GM06990 (cell line): ENCODE measurements at places on chromosomes 2 and 18.
A peak's percentile ranks its signal among the peaks of the same experiment; 100 is the strongest.

- no peak for DNase-seq
Measured at GRCh38 chr2:236090027-236090382, 78.2 kb downstream of the GBX2 start.

GRCh38 chr18:22872900-22873537, 60.1 kb upstream of the RBBP8 start:
- DNase-seq: no peak

DNA sequence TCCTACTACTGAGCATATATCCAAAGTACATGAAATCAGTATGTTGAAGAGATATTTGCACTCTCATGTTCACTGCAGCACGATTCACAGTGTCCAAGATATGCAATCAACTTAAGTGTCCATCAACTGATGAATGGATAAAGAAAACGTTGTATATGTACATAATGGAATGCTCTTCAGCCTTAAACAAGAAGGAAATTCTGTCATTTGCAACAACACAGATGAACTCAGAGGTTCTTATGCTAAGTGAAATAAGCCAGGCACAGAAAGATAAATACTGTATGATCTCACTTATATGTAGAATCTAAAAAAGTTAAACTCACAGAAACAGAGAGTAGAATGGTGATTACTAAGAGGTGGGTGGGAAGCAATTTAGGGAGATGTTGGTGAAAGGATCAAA, 149.2 kb downstream of the EVA1A start:
- DNase-seq: no peak

DNA sequence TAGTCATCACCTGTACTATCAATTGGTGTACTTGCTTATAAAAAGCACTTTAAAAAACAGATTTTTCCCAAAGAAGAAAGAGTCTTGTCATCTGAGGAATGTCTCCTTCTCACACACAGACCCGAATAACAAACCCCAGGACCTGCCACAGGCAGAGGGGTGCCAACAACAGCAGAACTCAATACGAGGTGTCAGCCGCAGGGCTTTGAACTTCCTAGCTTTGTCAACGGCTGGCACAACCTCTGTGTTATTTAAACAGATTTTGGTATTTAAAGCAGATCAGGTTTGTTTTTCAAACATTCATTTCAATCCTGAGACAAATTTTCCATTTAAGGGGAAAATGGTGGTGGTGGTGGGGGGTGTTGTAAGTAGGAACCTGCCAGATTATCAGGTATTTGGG, 138.4 kb upstream of the RIOK3 start:
- no peak for DNase-seq

- DNase-seq: no peak
Measured at GRCh38 chr2:219173176-219173575, 3.3 kb upstream of the SLC23A3 start.

GRCh38 chr2:84858937-84859336, 21.9 kb downstream of the TRABD2A start:
- no peak for DNase-seq

- DNase-seq: no peak
Measured at GRCh38 chr2:145958611-145959010, 1438.7 kb upstream of the ZEB2 start.

- DNase-seq: no peak
Measured at GRCh38 chr2:177031438-177032180, 181.0 kb upstream of the HNRNPA3 start.

GRCh38 chr18:8816220-8816619, 110.9 kb downstream of the MTCL1 start:
- no peak for DNase-seq

DNA sequence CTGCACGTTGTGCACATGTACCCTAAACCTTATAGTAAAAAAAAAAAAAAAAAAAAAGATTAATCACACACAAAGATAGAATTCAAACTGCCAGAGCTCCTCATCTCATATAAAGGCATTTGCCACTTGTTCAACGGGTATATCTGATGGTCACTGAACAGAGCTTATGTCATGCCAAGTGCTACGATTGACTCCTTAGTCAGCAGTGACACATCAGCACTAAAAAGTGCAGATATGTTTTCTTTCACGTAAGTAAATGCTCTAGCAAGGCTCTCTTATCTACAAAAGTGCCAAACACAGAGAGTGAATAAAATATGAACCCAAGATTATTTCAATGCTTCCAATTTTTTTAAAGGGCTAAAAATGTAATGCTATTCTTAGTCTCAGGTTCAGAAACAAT, 1.1 kb downstream of the LMAN1 start:
- no peak for DNase-seq

- no peak for DNase-seq
Measured at GRCh38 chr2:239429473-239430350, 28.9 kb upstream of the HDAC4 start.

DNA sequence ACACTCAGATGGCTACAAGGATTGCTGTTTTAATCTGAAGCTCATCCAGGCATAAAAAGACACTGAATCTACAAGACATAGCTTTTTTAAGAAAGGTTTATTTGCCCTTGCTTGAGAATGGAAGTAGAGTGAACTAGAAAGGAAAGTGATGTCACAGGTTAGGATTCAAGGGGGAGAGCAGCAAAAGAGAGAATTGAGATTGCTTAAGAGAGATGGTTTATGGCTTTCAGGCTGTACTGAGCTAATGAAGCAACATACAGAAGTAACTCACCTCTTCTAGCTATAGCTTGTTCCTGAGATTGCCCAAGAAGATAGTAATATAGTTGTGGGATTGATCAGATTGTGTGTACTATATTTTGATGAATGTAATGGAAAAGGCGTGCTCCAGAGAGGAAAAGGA, 26.1 kb upstream of the ACVR2A start:
- DNase-seq: no peak

GRCh38 chr2:3149441-3150217, 228.0 kb downstream of the EIPR1 start:
- no peak for DNase-seq

DNA sequence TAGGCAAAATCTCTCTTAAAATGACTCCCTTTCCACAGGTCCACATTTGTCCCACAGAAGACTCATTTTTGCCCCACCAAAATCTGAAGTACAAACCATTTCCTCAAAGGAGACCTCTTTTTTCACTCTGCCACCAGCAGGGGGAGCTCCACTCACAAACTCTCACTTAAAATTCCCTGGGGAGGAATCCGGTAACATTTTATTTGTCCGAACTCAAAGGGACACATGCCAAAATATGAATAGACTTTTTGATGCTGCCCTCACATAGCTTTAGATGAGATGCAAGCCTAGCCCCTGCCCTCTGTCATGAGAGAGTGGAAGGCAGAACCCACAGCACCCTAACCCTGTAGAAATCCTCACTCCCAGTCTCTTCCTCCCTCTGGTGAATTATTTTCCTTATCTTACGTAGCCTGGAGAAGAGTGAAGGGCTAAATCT, 57.1 kb downstream of the RMDN2 start:
- peak; percentile 17 for DNase-seq

- DNase-seq: no peak
Measured at GRCh38 chr2:159755788-159756187, 42.2 kb downstream of the CD302 start.

DNA sequence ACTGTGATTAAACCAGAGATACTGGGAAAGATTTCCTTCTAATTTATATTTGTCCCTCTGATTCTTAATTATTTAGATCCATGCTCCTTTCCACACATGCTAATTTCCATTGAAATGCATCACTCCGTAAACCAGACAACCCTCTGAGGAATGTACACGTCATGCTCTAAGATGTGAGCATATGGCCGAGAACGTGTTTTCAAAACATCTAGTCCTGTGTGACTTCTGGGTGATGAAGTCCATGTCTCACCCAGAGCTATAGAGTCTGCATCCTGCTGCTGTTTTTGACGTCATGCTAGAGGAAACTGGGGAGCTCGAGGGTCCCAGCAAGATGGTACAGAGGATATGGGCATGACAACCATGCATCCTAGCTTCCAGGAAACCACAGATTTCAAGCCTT, 53.6 kb downstream of the CAPN13 start:
- no peak for DNase-seq

DNA sequence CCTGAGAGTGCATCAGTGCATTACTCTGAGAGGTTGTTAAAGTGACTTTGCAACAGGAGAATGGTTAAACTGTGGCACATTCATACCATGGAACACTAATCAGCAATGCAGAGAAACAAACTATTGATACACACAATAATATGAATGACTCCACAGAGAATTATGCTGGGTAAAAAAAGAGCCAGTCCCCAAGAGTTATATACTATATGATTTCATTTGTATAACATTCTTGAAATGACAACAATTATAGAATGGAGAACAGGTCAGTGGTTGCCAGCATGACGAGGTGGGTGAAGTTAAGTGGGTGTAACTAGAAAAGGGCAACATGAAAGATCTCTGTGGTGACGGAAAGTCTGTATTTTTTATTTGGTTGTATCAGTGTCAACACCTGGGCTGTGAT, 3.0 kb upstream of the NT5C1B start:
- no peak for DNase-seq

GRCh38 chr2:173386738-173387065, 32.0 kb downstream of the CDCA7 start:
- no peak for DNase-seq

GRCh38 chr2:45406621-45407020, 204.4 kb downstream of the SRBD1 start:
- DNase-seq: no peak

GRCh38 chr2:5661362-5661761, 30.8 kb upstream of the SOX11 start:
- no peak for DNase-seq

GRCh38 chr2:236449167-236449761, 120.4 kb upstream of the ACKR3 start:
- DNase-seq: no peak

GRCh38 chr2:68387408-68388350, 22.6 kb downstream of the PLEK start:
- DNase-seq: peak; percentile 76

GRCh38 chr18:69636529-69637301, 236.0 kb downstream of the DOK6 start:
- DNase-seq: no peak

- DNase-seq: no peak
Measured at GRCh38 chr2:109222825-109223471, 93.9 kb downstream of the SH3RF3 start.

DNA sequence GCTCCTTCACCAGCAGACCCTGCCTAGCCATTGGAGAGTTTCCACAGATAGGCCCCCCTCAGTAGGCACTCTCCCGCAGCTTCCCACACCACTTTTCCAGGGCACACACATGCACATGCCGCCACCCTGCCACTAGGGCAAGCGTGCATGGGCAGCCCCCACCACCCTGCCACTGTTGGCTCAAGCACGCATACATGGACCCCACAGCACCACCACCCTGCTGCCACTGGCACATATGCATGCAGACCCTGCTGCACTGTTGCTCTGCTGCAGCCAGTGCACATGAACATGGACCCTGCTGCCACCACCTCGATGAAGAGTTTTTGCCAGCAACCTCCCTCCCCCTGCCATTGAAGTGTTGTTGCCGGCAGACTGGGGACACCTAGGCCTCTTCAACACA, 154.9 kb downstream of the FTCDNL1 start:
- DNase-seq: no peak

DNA sequence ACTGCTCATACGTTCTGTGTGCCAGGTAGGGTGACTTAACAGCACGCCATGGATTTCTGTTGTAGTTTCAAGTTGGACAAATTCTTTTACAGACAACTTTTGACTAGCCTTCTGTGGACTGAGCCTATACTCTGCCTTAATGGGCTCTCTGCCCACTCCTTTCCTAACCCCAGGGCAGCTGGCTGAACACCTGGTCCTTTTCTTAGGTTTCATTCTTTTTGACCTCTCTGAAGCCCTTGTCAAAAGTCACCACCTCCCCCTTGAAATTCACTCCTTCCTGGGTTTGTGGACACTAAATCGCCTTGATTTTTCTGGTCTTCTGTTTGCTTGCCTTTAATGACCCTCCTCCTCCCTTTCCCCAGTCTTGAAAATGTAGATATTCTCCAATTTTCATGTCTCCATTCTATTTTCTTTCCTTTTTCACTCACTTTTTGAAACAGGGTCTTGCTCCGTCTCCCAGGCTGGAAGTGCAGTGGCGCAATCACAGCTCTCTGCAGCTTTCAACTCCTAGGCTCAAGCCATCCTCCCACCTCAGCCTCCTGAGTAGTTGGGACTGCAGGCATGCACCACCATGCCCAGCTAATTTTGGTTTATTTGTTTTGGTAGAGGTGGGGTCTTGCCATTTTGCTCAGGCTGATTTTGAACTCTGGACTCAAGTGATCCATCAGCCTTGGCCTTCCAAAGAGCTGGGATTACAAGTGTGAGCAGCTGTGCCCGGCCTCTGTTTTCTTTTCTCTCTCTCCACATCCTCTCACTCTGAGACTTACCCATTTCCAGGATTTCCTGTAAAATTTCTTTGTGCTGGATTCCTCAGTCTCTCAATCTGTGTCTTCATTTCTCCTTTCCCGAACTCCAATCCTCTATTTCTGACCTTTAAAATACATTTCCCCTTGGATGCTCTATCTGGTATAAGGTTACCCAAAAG, 112.9 kb downstream of the PLB1 start:
- DNase-seq: no peak

GRCh38 chr2:100425107-100425506, 7.6 kb upstream of the CHST10 start:
- no peak for DNase-seq

- DNase-seq: no peak
Measured at GRCh38 chr2:217142649-217143266, 282.9 kb upstream of the TNP1 start.

- DNase-seq: no peak
Measured at GRCh38 chr2:156445296-156446220, 9.4 kb downstream of the GPD2 start.

- no peak for DNase-seq
Measured at GRCh38 chr2:13056259-13056843, 339.6 kb downstream of the TRIB2 start.

GRCh38 chr2:136116151-136116812, 1.7 kb downstream of the CXCR4 start:
- peak; percentile 59 for DNase-seq

GRCh38 chr18:36744261-36744876, 84.4 kb downstream of the TPGS2 start:
- DNase-seq: no peak

- no peak for DNase-seq
Measured at GRCh38 chr2:101306410-101306809, 2.1 kb downstream of the RNF149 start.

GRCh38 chr18:57771193-57771592, 31.9 kb downstream of the ATP8B1 start:
- no peak for DNase-seq

DNA sequence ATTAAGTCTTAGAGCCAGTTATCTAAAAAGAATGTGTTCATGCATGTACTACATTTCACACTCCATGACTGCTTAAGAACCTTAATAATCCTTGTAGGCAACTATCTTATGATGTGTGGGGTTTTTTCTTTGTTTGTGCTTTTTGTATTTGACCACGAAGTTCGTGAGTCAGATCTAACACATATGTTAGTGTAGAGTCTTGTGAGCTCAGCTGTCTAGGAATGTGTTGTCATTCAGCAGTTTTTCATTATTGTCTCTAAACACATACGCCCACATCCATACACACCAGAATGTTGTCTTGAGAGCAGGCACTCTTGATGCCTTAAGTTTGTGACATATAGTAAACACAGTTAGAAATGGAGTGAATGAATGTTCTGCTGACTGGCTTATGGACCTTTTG, 38.4 kb downstream of the CAB39 start:
- DNase-seq: no peak

- DNase-seq: no peak
Measured at GRCh38 chr18:46366201-46366600, 262.0 kb downstream of the HAUS1 start.
